A549 treated with CORT108297 at 1 μM for 4 hours (cell line): ENCODE measurements at places on chromosomes 16 and 17. TPM values are rescaled to one million over a fixed set of nuclear protein-coding genes. Genes with fewer than 3 reads are reported as not detected.

PRCD gene
- total RNA-seq = 0.22 TPM in 1 of 5 replicates, not detected in the others

TNFRSF13B gene
- not detected in 5 replicates for total RNA-seq

SMIM5 gene
- 0.31 to 0.72 TPM (median 0.70 TPM) in 5 replicates for total RNA-seq

RND2 gene
- 0.13 to 0.22 TPM (median 0.15 TPM) in 5 replicates for total RNA-seq

PRAC1 gene
- not detected in 5 replicates for total RNA-seq
